ENCODE measurements at places on chromosomes 11 and 22.
A peak's percentile ranks its signal among the peaks of the same experiment; 100 is the strongest.

DNA sequence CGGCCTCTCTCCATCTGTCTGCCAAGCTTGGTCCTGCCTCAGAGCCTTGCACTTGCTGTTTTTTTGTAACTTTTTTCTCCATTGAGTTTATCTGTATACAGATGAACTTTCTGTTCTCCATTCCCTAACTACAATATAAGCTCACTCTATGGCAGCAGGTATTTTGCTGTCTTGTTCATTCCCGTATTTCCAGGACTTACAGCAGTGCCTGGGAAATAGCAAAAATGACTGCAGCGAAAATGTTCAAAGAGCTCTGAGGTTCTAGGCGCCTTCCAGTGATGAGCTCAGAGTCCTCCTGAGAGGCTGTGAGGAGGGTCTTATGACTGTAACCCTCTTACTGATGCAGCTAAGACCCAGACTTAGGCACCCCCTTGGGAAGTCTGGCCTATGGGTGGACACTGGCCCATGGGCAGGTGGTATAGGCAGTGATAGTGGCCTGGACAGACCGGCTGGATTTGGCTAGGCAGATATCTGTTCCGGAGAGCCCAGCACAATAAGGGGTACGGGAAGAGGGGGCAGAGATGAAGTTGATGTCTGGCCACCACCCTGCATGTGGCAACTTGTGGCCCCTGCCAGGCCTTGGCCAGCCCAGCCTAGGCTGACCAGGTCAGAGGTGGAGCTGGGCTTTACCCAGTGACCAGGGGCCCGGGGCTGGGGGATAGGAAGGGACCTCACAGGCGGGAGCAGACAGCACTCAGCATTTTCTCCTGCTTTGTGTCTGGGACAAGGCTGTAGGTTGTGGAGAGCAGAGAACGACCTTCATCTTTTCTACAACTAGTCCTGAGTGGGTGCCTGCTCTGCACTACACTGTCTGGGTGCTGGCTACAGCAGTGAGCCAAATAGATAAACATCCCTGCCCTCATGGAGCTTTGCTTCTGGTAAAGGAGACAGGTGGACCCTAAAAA lies 4.6 kb downstream of the ATF4 start:
- no peak for DNase-seq

- no peak for DNase-seq
Measured at GRCh38 chr11:124748481-124749343, 3.3 kb downstream of the VSIG2 start.

DNA sequence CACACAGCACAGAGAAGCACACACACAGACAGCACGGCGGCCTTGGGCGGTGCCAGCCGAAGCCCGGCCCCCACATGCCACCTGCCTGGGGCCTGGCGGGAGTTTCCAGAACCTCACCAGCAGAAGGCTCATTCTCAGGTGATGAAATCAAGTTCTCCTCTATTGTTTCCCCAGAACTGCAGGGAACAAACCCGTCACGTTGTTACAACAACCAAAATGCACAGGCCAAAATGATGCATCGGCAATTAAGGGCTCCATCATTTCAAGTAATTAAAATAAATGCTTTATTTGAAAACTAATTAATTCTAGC lies 30.8 kb downstream of the GNB1L start:
- DNase-seq: no peak

- DNase-seq: peak; percentile 81
Measured at GRCh38 chr11:69101115-69101791, 52.5 kb downstream of the TPCN2 start.

GRCh38 chr11:6411594-6412031 lies 7.3 kb downstream of the APBB1 start:
- no peak for DNase-seq

DNA sequence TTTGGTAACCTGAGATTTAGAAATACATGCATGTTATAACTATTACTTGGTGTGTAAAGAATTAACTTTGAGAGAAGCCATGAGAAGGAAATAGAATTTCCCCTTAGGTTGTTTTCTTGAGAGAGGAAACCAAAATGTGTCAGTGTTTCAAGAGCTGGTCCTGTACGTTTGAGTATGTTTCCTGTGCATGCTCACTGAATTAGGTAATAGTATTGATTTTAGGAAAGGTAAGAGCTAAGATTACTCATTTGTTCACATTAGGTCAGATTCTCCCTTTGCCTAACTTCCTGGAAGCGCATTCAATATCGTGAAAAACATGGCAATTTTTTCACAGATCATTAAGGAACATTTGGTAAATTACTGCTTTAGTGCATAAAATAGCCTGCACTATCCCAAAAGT lies 49.3 kb upstream of the RDX start:
- DNase-seq: no peak

Measured in progenitor cell of endocrine pancreas (in vitro differentiated cells).